ENCODE measurements at places on chromosomes 12 and 14.

- no peak for DNase-seq
Observed at GRCh38 chr12:18998343-18999261, 130.9 kb upstream of the PLEKHA5 start.

DNA sequence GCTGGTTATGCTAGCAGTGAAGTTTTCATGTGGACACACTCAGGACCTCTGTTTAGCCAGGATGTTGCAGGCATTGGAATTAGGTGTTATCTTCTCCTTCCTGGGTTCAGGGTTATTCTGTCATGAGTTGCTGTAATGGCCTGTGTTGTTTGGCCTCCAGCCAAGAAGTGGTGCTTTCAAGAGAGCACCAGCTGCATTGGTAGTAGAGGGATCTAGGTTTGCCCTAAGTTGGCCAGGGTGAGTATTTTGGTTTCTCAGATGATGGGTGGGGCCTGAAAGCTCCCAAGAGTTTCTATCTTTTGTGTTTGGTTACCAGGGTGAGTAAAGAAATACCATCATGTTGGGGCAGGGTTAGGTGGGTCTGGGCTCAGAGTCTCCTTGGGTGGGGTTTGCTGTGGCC lies 2.7 kb upstream of the GZMH start:
- DNase-seq = no peak

- DNase-seq = peak; percentile 81
Observed at GRCh38 chr14:68306934-68307789, 485.7 kb downstream of the ZFP36L1 start.

DNA sequence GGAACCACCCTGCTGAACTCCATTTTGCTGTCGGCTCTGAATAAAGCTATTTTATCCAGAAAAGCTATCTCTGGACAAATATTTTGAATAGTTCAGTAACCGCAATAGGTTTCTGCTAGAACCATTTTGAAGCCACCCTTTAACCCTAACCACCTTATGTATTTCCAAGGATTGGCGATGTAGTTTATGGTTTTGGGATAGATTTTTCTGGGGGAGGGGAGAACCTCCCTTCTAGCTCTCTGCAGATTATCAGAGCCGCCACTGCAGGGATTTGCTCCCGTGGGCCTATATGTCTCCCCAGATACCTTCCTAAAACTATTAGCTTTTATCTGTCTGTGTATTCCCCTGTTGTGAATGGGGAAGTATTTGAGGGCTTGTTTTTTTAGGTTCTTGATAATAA lies 1.8 kb upstream of the TUBA1B start:
- DNase-seq = no peak

- DNase-seq = no peak
Observed at GRCh38 chr14:21653331-21653885, at the start of gene OR4E2. OR4E2 (plus strand) TSS chr14:21653835; CDS start chr14:21665083, 11,248 bp downstream.

- no peak for DNase-seq
Observed at GRCh38 chr12:9727813-9728212, 5.1 kb downstream of the CLECL1 start.

GRCh38 chr12:70603044-70603443 lies 34.2 kb downstream of the PTPRB start:
- no peak for DNase-seq

DNA sequence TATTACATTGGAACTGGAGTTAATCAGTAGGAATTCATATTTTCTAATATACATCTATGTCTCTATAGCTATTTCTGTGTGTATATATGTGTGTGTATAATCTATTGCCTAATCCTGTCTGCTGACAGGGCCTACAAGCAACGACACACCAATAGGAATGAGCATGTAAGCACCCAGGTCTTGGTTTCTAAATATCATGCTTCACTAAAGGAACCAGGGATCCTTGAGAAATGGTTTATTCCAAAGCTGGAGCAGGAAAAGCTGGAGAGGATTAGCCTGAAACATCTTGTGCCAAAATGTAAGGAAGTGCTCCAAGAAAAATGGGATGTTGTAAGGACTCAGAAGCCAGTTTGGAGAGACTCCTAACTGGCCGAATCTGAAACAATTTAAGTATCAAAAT lies 29.3 kb upstream of the LGALS3 start:
- no peak for DNase-seq

GRCh38 chr12:102959391-102959790 lies 1.9 kb downstream of the ASCL1 start:
- no peak for DNase-seq

DNA sequence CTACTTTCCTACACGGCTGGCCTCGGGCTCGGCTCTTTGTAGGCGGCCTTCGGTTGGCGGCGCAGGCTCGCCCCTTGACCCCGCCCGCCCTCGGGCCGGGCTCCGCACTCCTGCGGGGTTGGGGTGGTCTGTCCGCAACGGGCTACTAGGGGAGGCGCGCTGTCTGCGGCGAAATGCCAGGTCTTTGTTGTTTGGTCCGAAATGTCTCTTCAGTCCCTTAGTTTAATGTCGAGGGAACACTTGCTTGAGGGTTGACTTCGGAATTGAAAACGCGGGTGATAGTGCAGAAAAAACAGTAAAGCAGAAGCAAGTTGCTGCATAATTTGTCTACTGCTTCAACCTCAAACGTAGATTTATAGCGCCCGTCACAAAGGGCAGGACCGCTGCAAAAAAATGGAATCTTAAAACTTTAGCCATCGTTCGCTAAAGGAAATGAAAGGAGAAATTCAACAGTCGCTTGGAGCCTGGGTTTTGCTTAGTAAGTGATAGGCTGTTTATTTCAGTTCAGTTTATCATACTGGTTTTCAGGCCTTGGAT lies 390 bp downstream of the JKAMP start:
- peak; percentile 46 for DNase-seq

DNA sequence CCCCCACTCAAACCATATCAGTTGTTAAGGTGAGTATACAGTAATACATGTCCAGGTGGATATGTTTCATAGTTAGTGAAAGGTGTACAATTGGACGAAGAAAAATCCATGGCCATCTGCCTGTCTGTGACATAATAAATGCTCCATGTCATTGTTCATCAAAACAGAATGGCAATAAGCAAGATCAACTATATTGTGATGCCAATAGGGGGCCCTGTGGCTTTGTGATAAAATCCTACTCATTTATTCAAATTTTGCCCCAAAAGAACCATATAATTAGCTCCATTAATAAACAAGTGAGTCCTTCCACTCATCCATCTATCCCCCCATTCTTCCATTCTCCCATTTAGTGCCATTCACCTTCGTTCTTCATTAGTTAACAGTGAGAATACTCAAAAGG lies 102.0 kb downstream of the MGST1 start:
- DNase-seq = no peak

DNA sequence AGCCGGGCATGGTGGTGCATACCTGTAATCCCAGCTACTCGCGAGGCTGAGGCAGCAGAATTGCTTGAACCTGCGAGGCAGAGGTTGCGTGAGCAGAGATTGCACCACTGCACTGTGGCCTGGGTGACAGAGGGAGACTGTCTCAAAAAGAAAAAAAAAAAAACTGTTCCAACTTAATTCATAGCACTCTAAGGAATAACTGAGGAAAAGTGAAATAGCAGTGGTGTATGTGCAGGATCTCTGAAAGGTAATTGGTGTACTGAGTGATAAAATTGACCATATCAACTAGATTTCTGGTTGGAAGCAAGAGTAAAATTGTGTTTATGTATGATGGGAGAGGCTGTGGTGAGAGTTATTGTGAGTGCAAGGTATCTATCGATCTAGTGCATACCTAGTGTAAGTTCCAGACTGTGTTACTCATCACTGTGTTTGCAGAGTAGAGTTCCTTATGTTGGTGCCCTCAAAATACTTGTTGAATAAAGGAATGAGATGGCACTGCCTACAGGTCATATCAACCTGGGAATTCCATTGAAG lies 6.3 kb downstream of the CAND1 start:
- DNase-seq = no peak

- no peak for DNase-seq
Observed at GRCh38 chr14:73402579-73402978, 55.8 kb downstream of the NUMB start.

DNA sequence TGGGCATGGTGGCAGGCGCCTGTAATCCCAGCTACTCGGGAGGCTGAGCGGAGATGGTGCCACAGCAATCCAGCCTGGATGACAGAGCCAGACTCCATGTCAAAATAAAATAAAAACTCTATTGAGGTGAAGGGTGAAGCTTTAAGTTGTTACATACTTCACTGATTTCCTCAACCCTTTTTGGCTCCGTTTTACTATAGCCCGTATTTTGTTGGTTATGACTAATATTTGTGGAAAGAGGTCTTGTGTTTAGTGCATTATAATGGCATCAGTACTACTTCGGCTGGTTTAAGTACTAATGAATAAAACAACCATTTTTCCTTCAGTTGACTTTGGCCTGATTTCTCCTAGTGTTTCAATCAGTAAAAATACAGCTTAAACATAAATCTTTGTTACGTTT lies 27.0 kb upstream of the SLC2A14 start:
- DNase-seq = no peak

GRCh38 chr12:65462484-65462883 lies 184.0 kb downstream of the MSRB3 start:
- no peak for DNase-seq

DNA sequence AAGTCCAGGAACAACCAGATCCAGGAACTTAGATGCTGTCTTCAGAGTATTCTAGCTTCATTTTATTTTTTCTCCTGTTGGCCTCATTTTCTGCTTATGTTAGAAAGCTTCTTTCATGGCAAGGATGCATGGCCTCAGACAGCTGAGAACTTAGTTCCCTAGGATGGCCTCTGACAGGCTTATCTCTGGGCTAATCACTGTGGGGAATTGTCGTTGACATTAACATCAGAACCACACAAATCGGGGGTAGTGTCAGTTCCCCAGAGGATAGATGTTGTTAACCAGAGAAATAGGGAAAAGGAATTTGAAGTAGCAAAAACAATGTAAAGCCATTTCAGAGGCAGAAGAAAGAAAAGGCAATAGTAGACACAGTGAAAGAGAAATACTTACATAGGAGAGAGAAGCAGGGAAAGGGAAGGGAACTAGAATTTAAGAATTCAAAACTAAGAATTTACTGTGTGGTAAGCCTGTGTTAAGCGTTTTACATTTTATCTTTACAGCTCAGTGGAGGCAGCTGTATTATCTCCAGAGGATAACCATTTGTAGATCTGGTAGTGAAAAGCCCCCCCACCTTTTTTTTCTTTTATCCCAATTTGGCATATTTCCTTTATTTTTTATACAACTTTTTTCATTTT lies 21.8 kb downstream of the FUT8 start:
- peak; percentile 50 for DNase-seq

- no peak for DNase-seq
Observed at GRCh38 chr14:54453252-54453651, 12.1 kb upstream of the CNIH1 start.

GRCh38 chr12:66836623-66837310 lies 157.9 kb upstream of the GRIP1 start:
- no peak for DNase-seq

- DNase-seq = no peak
Observed at GRCh38 chr12:65308601-65309071, 30.2 kb downstream of the MSRB3 start.

- no peak for DNase-seq
Observed at GRCh38 chr12:2693980-2694610, 100.7 kb upstream of the FKBP4 start.

DNA sequence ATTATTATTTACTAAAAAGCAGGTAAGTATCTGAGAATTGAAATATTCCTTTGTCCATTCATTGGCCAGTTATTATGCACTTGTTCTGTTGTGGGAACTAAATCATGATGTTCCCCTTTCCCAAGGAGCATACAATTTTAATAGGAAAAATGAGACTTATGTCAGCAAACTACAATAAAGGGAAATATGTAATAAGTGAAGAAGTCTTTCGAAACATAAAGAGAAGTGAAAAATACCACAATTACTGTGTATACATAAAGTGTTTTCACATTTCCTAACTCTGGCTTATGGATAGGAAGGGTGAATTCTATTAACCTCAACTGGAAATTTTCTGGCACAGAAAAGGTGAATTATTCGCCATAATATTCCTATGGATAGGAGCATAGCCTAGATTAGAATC lies 78.4 kb upstream of the DNM1L start:
- no peak for DNase-seq

DNA sequence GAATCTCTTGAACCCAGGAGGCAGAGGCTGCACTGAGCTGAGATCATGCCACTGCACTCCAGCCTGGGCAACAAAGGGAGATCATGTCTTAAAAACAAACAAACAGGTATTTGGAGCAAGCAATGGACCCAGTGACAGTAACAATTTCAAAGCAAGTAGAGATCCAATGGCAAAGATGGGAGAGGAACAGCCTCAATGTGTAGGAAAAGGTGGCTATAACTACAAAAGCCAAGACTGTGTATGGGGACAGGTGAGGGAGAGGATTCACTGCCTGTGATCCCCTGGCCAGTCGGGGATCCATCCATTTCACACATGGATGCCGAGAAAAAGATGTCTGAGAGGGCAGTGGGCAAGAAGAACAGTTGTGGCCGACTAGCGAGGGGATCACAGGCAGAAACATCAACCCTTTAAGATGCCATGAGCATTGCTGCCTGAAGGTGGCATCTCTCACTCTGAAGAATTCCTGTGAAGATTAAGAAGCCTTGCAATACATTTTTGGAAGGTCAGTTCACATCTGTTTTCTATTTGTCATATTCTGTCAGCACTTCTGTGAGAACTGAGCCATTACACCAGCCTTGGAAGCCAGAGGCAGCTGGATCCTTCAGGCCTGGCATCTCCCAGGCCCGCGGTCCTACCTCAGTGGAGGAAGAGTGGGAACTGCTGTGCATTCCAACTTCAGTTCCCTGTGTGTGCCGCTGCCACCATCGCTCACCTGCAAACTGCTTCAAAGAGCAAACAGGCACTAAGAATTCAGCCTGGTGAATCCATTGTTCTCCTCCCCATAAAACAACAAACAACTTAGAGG lies 54.5 kb upstream of the FRS2 start:
- DNase-seq = peak; percentile 54

DNA sequence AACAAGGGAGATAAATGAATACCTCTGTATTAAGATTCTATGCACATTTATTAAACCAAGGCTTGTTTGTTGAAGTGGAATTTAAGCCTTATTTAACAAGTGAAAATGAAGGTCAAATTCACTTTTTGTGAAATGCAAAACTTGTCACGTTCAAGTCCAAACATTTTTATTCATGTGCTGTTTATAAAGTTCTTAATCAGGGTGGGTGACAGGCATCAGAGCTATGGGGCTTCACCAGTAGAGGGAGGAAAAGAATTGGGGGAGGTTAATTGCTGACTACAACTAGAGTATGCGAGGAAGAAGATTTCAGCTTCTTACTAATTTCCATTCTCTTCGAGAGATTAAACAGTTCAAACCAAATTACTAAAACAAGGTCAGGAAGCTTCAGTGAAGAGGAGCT lies 9.7 kb downstream of the MOK start:
- no peak for DNase-seq

DNA sequence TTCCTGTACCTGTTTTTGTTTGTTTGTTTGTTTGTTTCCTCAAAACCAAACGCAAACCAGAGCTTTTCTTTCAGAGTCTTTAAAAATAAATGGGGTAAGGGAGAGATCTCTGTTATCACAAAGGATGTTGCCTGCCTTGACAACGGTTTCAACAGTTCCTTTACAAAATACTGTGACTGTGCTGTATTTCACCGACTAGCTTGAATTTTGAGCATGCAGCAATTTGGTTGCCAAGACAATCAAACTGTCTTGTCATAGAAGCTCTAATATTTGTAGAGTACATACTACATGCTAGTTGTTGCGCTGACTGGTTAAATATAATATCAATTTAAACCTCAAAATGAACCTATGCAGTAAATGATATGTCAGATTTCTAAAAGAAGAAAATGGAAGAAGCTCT lies 22.4 kb upstream of the TCP11L2 start:
- DNase-seq = no peak

- no peak for DNase-seq
Observed at GRCh38 chr12:75951399-75952278, 79.9 kb downstream of the PHLDA1 start.

- DNase-seq = no peak
Observed at GRCh38 chr14:75283833-75284563, 5.4 kb downstream of the FOS start.

Data from NCI-H526 (cell line).